ENCODE measurements at places on chromosomes 3 and 15.

GRCh38 chr15:29126208-29126536, 143.4 kb downstream of the NSMCE3 start:
- no peak for DNase-seq

- DNase-seq, result no peak
Observed at GRCh38 chr15:70199540-70200410, 102.1 kb upstream of the TLE3 start.

DNA sequence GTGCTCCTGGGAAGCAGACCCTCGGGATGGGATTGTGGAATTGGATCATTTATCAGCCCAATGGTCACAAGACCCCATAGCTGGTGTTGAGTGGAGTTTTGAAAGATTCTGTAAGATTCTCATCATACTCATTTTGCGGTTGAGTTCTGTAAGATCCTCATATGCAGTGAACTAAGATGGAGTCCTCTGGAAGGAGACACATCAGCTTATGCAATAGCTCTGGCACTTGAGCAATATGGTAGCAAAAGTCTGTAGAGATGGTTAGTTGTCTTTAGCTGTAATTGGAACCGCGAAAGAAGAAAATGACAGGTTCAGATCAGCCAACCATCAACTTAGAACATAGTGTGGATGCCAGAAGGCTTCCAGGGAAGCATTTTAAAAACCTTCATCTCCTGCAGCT, 184.5 kb upstream of the TSC22D2 start:
- no peak for DNase-seq

- DNase-seq, result no peak
Observed at GRCh38 chr3:147237991-147238390, 168.4 kb downstream of the ZIC4 start.

DNA sequence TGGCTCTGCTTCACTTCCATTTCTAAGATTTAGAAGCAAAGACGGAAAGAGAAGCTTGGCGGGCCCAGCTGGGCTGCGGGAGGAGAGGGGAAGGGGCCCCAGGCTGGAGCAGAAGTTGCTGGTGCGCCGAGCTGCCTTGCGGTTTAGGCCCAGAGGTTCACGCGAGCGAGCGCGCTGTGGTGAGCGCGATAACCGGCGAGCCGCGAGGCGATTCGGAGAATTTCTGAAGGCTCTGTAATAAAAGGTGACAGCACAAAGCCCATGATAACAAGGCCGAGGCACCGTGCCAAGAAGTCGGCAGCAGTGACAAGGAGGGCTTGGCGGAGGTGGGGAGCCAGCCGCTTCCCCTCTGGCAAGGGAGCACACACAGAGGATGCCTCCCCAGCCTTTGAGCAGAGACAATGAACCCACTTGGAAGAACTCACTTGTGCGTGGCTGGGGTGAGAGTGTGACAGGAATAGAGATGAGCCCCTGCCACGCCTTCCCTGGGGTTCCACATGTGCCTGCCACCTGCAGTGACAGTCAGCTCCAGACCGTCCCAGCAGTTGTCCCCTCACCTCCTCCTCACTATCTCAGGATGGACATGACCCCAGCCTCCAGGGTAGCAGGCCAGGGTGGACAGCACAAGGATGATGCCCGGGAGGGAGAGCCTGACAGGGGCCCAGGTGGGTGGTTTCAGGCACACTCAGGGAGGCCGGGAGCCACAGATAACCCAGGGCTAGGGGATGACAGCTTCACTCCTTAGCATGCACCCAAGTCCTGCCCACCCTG, 315.2 kb downstream of the UACA start:
- no peak for DNase-seq

GRCh38 chr3:4438296-4438695, 28.8 kb downstream of the SUMF1 start:
- no peak for DNase-seq

- no peak for DNase-seq
Observed at GRCh38 chr3:15181963-15182362, 24.1 kb upstream of the CAPN7 start.

DNA sequence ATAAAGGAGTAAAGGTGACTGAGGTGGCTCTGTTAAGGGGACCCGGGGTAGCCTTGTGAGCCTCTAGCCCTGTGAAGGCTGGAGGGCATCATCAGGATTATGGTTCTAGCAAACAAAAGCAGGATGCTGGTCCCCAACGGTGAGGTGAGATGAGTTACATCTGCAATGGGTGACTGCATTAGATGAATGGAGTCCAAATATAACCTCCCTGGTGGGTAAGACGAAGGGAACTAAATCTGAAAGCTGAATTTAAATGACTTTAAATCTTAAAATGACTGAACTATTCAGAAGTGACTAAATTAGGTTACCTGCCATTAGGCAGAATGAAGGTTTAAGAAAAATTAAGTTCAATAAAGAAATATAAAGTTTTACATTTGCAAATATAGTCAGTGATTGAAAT, 4.6 kb upstream of the HLTF start:
- DNase-seq, result no peak
